ENCODE measurements at places on chromosomes 2 and 18.

DNA sequence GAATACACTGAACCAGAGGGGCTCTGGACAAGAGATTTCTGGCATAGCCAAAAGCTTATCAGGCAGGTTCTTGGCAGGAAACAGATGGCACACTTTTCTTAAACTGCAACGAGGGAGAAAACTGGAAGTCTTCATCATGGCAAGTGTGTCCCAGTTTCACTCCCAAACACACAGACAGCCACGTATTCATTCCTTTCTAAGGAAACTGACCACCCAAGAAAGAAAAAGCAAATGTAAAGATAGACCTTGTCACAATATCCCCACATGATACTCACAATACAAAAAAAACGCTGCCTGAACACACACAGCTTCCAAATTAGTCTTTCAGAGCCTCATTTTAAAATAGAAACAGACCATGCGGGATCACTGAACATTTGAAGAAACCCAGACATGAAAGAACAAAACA lies 40.6 kb upstream of the RTTN start:
- H3K27me3 ChIP-seq, result no peaks in the 10 kb centered on the region
- H3K4me3 ChIP-seq, result no peak overlapping the region
- no peaks in the 10 kb centered on the region for H3K36me3 ChIP-seq
- no peak for DNase-seq
- no peaks in the 10 kb centered on the region for H3K4me1 ChIP-seq

- H3K27me3 ChIP-seq, result peaks cover 59% of the 10 kb centered on the region
- no peak for DNase-seq
- no peaks in the 10 kb centered on the region for H3K36me3 ChIP-seq
- no peak overlapping the region for H3K27ac ChIP-seq
- H3K4me1 ChIP-seq, result peaks cover 5% of the 10 kb centered on the region
Observed at GRCh38 chr2:236177604-236177966, 9.4 kb upstream of the GBX2 start.

DNA sequence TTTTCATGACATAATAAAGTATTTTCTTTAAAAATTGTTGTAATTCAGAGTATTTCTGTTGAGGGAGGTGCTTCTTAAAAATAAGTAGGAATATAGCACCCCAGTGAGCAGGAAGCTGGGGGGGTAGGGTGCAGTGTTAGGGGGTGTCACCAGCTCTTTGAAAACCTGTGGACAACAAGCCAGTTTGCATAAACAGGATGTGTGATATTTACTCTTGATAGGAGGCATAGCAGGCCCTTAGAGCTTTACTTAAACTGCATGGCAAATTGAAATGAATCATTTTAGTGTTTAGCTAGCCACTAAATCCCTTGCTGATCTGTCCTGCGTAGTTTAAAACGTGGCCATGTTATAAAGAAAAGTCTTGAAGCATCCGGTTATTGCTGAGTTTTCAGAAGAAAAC lies 8.4 kb downstream of the TGIF1 start:
- H3K4me1 ChIP-seq, result peaks cover 43% of the 10 kb centered on the region
- no peak overlapping the region for H3K4me3 ChIP-seq
- peaks cover 60% of the 10 kb centered on the region for H3K36me3 ChIP-seq

DNA sequence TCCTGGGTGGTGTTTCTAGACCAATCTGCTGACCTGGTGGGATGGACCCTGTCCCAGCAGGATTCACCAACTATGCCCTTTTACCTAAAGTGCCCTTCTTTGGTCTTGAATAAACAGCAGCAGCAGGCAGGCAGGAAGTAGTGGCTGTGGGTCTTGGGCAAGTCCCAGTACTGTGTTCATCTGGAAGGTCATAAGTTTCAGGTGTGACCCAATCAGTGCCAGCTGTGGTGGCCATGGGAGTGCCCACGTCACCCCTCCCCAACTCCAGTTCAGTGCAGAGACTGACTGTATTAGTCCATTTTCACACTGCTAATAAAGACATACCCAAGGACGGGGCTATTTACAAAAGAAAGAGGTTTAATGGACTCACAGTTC lies 148.3 kb upstream of the SRD5A2 start:
- no peak overlapping the region for H3K27ac ChIP-seq
- H3K4me1 ChIP-seq, result no peaks in the 10 kb centered on the region

GRCh38 chr2:143842836-143843235 lies 677.1 kb downstream of the ZEB2 start:
- no peaks in the 10 kb centered on the region for H3K4me1 ChIP-seq
- no peak for DNase-seq
- H3K36me3 ChIP-seq, result no peaks in the 10 kb centered on the region

DNA sequence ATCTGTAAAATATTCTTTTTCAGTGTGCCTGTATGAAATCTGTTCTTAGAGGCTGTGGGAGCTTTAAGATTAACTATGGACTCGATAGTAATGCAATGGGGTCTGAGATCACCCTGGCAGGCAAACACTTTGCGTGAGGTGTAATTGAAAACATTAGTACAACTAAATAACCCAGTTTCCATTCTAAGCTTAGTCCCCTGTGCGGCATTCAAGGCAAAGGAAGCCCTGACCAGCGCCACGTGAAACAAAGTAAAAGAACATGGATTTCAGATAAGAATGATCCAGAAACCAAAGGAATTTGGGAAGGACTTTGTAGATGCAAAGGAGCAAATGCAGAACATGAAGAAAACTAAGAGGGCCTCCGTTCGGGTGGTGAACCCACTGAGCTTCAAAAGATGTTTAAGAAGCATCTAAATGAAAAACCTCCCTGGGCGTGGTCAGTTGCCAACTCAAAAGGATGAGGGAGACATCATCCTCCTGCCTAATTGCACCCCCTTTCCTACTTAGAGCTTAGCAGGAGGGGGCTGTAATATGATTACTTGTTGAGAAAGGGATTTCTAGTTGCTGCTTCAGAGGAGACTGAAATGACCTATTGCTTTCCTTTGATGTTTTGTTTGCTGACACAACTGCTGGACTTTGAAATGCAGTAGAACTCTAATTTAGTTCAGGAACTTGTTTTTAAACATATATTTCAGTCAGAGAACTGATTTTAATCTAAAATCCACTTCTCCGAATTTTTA lies 7.9 kb upstream of the CETN1 start:
- no peak overlapping the region for H3K27ac ChIP-seq
- H3K4me3 ChIP-seq, result no peak overlapping the region
- no peak for DNase-seq
- no peaks in the 10 kb centered on the region for H3K36me3 ChIP-seq
- peaks cover 3% of the 10 kb centered on the region for H3K27me3 ChIP-seq

DNA sequence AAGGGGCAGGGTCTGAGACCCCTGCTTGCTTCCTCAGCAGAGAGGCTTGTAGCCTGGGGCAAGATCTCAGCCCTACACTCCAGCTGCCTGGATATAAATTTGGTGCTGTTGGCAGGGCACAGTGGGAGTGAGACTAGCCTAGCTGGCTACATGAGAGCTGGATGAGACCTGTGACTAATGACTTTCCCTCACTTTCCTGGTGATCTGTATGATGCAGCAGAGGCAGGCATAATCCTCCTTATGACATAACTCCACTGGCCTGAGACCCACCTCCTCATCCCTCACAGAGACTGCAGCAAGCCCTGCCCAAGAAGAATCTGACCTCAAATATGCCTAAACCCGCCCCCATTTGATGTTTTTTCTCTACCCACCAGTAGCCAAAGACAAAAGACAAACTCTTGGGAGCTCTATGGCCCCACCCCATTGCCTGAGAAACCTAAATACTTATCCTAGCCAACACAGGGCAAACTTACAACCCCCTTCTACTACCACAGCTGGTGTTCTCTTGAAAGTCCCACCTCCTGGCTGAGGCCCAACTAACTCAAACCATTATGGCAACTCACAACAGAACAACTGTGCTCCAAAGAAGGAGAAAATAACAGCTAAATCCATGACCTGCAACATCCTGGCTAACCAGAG lies 102.7 kb downstream of the NR4A2 start:
- DNase-seq, result no peak
- no peaks in the 10 kb centered on the region for H3K36me3 ChIP-seq
- H3K27me3 ChIP-seq, result no peaks in the 10 kb centered on the region
- H3K4me3 ChIP-seq, result no peak overlapping the region

DNA sequence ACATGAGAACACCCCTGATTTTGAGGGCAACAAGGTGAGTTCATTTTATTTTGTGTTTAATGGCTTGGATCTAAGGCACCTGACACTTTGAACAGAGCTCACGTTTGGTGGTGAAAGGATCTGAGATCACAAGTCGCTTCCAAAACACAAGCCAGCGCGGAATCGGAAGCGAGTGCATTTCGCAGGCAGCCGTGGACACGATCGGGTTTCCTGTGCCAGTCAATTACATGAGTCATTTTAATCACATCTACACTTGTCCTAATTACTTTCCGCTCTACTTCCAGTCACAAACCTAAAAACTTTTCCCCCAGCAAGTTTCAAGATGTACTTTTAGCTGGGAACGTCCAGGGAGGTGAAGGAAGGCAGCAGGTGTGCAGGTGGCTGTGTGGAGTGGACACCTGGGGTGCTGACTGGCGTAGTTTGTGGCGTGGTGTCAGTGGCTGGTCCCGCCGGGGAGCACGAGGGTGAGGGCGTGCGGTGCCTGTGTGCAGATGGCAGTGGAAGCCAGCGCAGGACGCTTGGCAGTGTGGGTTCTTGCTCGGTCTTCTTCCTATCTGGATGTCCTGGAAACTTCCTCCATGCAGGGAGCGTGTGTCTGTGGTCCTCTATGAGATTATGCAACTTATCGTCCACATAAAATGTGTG lies 75.6 kb downstream of the DCDC2C start:
- H3K4me1 ChIP-seq, result peaks cover 6% of the 10 kb centered on the region
- H3K36me3 ChIP-seq, result no peaks in the 10 kb centered on the region
- peaks cover 3% of the 10 kb centered on the region for H3K27me3 ChIP-seq
- H3K27ac ChIP-seq, result no peak overlapping the region
- no peak overlapping the region for H3K4me3 ChIP-seq
- no peak for DNase-seq

GRCh38 chr2:62227386-62228075 lies 31.6 kb downstream of the B3GNT2 start:
- H3K27me3 ChIP-seq, result no peaks in the 10 kb centered on the region
- peaks cover 42% of the 10 kb centered on the region for H3K36me3 ChIP-seq
- no peak overlapping the region for H3K27ac ChIP-seq
- no peak overlapping the region for H3K4me3 ChIP-seq

- no peaks in the 10 kb centered on the region for H3K4me1 ChIP-seq
- no peak overlapping the region for H3K4me3 ChIP-seq
- H3K27ac ChIP-seq, result no peak overlapping the region
Observed at GRCh38 chr2:110929528-110929927, 191.2 kb upstream of the BCL2L11 start.

All from activated B cell treated with CpG ODN at 0.5 μM for 24 hours (primary cell).